ENCODE measurements at places on chromosomes 3 and 15.

GRCh38 chr3:29486096-29486495, 205.2 kb downstream of the RBMS3 start:
- no peak for DNase-seq

DNA sequence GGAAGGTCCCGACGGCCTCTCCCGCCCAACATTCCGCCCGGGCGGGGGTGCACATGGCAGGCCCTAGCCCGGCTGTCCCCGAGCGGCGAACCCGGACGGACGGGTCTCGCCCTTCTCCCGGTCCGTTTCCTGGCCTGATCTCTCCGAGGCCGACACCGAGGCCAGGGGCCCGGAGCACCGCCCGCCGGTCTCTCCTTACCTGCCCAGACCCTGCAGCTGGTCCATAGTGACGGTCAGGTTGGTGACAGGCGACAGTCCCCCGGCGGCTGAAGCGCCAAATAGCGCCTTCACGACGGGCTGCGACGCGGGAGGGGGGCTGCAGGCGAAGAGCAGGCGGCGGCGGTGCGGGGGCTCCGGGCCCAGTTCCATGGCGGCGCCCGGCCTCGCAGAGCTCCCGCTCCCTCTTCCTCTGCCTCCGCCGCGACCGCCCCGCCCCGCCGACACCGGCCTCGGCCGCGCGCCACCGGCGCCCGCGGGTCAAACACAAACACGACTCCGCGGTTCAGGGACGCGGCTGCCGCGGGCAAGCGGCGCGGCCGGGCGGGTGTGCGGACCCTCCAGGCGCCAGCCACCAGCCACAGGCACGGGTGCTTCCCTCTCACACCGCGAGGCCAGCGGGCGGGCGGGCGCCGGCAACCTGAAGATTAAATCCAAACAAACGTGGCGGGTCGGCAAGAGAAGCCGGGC, 495 bp downstream of the CDC25A start:
- no peak for DNase-seq

DNA sequence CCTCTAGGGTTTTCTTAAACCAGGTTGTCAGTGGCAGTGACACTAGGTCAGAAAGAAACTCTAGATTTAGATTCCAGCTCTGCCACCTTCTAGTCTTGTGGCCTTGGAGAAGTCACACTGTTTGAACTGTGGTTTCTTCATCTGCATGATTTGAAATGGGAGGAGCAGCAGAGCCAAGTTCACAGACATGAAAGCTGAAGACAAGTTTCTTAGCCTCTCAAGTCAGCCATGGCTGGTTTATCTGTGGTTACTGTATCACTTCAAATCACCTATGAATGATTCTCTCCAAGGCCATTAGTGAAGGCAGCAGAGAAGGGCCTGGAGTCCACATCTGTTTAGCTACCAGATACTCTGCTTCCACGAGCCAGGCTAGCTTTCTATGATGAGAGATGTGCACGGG, 15.6 kb downstream of the CLEC3B start:
- DNase-seq, result no peak

- DNase-seq, result no peak
These were observed 157.2 kb upstream of the IL12A start for GRCh38 chr3:159831466-159831865.

- DNase-seq, result no peak
These were observed 9.7 kb downstream of the LIPC start for GRCh38 chr15:58441376-58442070.
